ENCODE measurements at places on chromosomes 7 and 10. TPM values are rescaled to one million over a fixed set of nuclear protein-coding genes. Genes with fewer than 3 reads are reported as not detected.
A peak's percentile ranks its signal among the peaks of the same experiment; 100 is the strongest.

DNA sequence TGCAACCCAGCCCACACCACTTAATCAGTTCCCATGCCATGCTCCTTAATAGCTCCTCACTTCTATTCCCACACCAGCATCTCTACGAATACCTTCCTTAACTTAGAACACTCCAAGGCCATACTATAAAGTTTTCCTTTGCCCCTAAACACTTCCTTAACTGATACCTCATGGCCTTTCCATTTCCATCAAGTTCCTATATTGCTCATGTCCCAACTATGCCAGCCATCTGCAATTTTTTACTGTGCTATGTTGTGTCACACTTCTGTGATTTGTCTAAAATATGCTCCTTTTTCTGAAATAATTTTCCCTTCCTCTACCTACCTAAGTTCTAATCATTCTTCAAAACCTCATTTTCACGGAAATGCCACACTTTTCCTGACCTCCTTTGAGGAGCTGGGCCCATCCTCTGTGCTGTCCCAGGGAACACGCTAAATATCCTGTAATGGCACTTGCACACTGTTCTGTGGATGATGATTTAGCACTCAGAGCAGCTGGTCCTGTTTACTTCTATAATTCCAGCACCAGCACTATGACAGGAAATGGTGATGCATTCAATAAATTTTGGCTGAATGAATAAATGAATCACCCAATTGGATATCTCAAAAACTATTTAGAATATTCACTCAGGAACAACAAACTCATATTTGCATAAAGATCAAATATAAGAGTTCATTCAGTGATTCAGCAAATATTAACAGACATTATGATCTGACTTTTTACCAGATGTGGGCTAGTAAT is 266.5 kb upstream of the HGF start:
- DNase-seq, result no peak

The IL15RA gene
- 1.8 TPM for polyA plus RNA-seq

- peak; percentile 77 for DNase-seq
Observed at GRCh38 chr10:7260412-7260900, 150.4 kb downstream of the SFMBT2 start.

- no peak for DNase-seq
Observed at GRCh38 chr10:70856454-70856853, 31.9 kb downstream of the PCBD1 start.

- no peak for DNase-seq
Observed at GRCh38 chr10:95651346-95652060, 5.0 kb downstream of the ALDH18A1 start.

GRCh38 chr7:13352677-13353076 is 636.8 kb downstream of the ETV1 start:
- DNase-seq, result no peak

GRCh38 chr10:76169246-76169645 is 737.8 kb downstream of the LRMDA start:
- DNase-seq, result no peak

- peak; percentile 47 for DNase-seq
Observed at GRCh38 chr7:89623018-89623672, 531.1 kb upstream of the STEAP1 start.

GRCh38 chr7:114759347-114760062 is 162.4 kb upstream of the MDFIC start:
- DNase-seq, result no peak

GRCh38 chr7:114412548-114412947 is 2.1 kb upstream of the FOXP2 start:
- no peak for DNase-seq

DNA sequence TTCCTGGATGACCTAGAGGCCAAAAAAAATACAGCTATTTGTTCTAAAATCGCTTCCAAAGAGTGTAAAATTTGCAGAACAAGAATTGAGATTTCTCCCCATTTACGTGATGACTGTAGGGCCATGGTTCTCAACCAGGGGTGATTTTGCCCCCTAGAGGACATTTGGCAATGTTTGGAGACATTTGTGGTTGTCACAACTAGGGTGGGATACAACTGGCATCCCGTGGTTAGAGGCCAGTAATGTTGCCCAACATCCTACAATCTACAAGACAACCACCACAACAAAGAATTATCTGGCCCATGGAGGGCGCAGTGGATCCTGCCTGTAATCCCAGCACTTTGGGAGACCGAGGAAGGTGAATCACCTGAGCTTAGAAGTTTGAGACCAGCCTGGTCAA is 22.8 kb upstream of the MALSU1 start:
- DNase-seq, result no peak

GRCh38 chr7:139548302-139549028 is 25.0 kb downstream of the CLEC2L start:
- DNase-seq, result no peak

GRCh38 chr10:43128958-43129706 is 9.1 kb upstream of the CSGALNACT2 start:
- peak; percentile 17 for DNase-seq

GRCh38 chr7:2968616-2969397 is 74.9 kb downstream of the CARD11 start:
- DNase-seq, result no peak

- peak; percentile 29 for DNase-seq
Observed at GRCh38 chr7:131057015-131057793, 270.5 kb upstream of the MKLN1 start.

The CPXM2 gene
- 4.6 TPM for polyA plus RNA-seq

- no peak for DNase-seq
Observed at GRCh38 chr7:95861041-95861440, 88.7 kb downstream of the DYNC1I1 start.

The GOLGA7B gene
- 1.2 TPM for polyA plus RNA-seq

The CYP3A4 gene
- 0.42 TPM for polyA plus RNA-seq

The SEPTIN7 gene
- polyA plus RNA-seq, result 452 TPM

- peak; percentile 4 for DNase-seq
Observed at GRCh38 chr7:142438235-142438922, 180.5 kb upstream of the PRSS58 start.

DNA sequence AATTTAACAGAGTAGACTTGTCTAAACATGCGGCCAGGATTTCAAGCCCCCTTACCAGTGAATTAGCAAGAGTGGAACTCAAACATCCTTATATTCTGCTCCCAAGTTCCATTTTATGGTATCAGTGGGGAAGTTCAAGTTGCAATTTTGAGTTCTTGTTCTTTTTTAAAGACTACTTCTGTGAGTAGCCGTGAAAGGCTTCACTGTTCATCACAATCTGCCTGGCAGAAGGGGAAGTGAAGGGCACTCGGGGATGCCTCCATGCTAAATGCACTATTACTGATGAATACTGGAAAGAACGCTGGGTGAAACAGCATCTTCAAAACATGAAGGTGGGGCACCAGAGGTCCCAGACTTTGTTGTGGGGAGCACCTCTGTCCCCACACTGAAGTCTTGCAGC is 22.4 kb upstream of the FGL2 start:
- no peak for DNase-seq

DNA sequence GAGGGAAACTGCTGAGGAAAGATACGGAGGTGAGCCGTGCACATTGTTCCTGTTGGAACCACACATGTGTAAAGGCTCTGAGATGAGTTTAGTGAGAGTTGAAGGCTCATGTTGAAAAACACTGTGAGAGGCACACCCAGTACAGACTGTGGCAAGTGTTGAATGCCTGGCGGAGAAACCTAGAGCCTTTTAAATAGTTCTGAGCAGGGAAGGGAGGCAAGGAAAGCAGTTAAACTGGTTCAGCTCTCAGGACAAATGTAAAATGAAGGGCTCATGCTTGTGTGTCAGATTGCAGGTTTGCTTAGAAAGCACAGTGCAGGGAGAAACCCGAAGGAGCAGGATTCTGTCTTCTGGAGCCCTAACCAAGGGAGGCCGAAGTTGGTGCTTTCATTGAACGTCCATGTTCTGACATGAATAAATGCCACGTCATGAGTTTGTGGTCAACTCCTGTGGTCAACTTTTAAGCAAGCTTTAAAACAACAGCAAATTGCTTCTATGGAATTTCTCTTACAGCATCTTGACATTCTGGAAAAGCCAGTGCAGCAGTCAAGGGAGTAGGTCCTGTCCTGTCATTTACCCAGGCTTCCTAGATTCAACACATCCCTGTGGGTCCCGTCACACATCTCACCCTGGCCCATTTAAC is 650.9 kb upstream of the GALNT17 start:
- DNase-seq, result no peak

DNA sequence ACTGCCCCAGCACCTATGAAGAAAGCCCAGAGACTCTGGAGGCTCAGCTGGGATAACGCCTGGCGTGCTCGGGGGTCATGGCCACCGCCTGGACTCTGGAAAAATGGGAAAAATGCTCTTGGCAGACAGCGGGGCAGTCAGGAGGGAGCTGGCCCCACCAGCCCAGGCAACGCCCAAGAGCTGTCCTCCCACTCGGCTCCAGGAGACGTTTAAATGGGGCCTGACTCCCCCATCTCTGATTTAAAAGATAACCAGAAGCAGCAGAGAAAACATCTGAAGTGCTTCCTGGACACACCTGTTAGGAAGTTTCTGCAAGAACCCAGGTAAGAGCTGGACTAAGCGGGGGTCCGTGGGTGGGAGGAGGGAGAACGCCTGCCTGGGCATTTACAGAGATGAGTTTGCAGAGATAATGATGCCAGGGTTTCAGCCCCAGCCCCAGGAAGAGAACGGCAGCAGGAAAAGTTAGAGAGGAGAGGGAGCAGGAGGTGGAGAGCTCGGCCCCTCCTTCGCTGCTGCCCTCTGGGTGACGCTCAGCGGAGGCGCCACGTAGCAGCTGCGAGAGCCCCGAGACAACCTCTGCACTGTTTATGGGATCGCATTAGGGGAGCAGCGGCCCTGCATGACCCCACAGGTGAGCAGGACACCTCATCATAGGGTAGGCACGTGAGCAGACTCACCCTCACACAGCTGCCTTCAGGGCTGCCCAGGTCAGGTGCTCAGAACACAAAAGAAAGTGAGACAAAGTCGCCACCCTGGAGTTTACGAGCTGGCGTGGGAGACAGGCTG is 83.5 kb upstream of the INSIG1 start:
- DNase-seq, result no peak

GRCh38 chr10:110411047-110411410 is 86.7 kb upstream of the DUSP5 start:
- no peak for DNase-seq

GRCh38 chr7:91618776-91619765 is 261.4 kb downstream of the MTERF1 start:
- peak; percentile 11 for DNase-seq

DNA sequence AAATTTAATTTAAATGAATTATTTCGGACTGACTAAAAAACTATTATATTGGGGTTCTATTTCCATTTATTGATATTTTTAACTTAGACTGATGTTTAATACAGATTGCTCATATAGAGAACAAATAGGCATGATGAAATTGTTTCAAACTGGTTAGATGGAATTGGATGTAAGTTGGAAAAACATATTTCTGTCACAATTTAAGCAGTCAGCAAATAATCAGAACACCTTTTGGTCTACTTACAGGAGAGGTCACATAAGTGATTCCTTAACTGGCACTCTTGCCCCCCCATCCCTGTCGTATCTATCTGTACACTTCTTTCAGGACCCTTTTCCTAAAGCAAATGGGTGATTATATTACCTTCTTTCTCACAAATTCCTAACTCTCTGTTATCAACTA is 138.4 kb downstream of the PLXDC2 start:
- DNase-seq, result no peak

GRCh38 chr10:54335296-54335695 is 465.7 kb downstream of the PCDH15 start:
- no peak for DNase-seq

GRCh38 chr7:113159746-113160339 is 41.5 kb upstream of the SMIM30 start:
- no peak for DNase-seq

DNA sequence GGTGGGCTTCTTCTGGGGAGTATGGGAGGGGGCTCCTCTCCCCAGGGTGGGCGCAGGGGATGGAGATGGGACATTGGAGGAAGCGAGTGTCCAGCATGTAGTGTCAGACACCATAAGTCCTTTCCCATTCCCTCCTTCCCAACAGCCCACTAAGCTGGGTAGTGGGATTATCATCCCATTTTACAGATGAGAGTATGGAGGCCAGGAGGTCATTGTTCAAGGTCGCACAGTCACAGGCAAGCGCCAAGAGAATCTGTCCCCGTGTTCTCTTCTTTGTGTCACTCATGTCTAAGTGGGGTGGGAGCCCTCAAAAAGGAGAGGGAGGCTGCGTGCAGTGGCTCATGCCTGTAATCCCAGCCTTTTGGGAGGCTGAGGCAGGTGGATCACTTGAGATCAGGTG is 64.8 kb downstream of the CLIP2 start:
- DNase-seq, result no peak

The MCM10 gene
- 17.1 TPM for polyA plus RNA-seq

DNA sequence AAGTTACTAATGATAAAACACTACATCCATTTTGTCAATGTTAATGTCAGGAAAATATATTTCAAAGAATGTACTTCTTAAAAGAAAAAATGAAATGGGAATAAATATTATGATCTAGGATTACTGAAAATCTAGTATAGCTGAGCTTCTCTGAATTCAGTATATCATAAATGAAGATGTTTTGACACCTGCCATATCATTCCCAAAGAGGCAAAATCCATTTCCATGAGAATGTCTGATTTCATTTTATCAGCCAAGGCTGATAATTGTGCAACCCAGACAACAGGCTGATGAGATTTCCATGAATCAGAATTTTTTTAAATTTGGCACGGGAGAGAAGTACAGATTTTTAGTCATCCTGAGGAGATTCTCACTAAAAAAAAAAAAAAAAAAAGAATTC is 32.5 kb downstream of the ZFAND4 start:
- DNase-seq, result no peak
